Hippocampal formation (tissue), 2 donors: ENCODE measurements at places on chromosomes 12 and 14.
A peak's percentile ranks its signal among the peaks of the same experiment; 100 is the strongest.

DNA sequence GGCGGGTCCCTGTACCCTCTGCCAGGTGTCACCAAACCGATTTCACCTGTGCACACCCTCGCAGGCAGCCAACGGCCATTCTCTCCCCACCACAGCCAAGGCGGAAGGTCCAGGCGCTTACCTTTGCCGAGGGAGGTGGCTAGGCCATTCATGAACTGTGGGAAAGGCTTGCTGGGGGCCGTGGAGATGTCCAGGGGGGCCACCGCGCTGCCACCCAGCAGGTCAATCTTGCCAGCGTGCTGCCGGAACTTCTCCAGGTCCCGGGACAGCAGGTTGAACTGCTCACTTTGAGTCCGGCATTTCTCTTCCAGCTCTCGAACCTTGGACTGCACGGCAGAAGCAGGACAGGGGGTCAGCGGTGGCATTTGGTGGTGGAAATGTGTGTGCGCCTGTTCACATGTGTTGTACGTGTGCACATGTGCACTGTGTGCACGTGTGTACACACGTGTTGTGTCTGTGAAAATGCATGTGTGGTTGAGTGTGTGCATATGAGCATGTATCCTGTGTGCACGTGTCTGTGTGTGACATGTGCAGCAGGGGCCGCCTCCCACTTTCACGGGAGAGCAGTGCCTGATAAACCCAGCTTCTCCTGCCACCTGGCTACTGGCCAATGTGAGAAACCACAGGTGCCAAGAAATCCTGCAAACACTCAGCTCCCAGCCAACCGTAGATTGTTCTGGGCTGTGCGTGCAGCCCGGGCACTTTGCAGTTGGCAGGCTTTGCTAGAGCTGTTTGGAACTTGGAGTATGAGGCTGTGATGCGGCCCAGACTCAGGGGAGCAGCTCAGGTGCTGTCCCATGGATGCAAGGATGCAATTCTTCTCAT lies 118.9 kb downstream of the PIWIL1 start:
- DNase-seq, result no peak

DNA sequence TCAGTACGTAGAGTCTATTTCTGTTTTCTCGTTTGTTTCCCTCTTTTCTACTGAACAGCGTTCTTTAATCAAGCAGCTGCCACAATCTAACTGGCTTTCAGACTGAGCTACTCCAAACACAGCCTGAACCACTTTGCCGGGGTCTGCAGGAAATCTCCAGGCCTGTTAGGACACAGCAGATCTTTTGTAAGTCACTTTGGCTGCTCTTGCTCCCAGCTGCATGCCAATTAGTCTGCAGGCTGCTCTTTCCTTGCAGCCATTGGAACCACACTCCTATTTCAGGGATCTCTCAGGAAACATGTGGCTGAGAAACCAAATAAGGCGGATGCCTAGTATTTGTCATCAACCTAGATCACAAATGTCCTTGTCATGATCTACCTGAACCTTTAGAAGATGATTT lies 73.6 kb downstream of the TMTC1 start:
- peak; percentile 39 for DNase-seq

DNA sequence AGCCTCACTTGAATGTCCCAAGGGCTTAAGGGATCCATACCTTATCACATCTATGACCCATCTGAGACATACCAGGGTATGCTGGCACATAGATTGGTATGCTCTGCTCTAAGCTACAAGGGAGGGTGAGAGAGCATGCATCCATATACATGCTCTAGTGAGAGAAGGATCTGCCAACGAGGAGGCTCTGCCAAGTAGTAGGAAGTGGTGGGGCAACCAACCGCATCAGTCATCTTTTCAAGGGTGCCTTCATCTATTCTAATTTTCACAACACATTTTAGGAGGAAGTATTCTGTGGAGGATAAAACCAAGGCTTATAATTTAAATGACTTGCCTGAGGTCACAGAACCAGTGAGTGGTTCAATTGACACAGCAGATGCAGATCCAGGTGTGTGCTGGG lies 6.6 kb upstream of the PPM1A start:
- DNase-seq, result no peak

DNA sequence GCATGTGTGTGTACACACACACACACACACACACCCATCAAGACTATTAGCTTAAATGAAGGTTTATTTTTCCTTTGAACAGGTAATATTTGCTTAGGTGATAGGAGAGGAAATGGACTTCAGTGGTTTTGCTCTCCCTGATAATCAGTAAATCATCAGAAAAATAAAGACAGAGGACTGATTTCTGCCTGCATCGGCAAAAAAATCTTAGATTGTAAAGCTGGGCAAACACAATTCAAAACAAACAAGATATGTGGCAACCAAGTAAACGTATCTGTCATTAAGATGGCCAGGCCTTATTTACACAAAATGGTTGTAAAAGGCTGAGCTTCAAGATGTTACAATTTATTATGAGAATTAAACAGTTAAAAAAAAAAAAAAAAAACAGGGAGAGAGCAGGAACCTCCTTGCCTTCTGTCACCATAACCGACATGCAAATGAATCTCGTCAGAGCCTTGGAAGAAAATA lies 31.3 kb downstream of the PRKD1 start:
- DNase-seq, result no peak

GRCh38 chr14:34568803-34569202 lies 29.3 kb upstream of the EAPP start:
- DNase-seq, result no peak

DNA sequence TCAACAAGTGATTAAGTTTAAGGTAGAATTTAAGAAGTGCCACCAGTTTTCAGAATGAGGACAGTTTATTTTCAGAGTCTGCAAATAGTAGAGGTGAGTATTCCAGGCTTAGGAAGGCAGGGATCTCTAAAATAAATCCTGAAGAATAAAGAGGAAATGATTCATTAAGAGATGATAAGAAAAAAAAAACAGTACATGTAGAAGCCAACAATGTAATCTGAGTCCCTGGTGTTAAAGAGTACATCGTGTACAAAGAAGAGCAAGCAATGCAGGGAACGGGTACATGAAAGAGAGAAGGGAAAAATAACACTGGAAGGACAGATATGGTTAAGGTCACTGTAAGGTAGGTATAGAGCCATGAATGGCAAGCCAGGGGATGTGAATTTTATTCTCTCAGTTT lies 95.2 kb upstream of the FOXG1 start:
- DNase-seq, result no peak

GRCh38 chr14:50697659-50698290 lies 29.7 kb upstream of the SAV1 start:
- no peak for DNase-seq

- peak; percentile 33 for DNase-seq
Measured at GRCh38 chr12:52903285-52903854, 1.5 kb downstream of the KRT8 start.

GRCh38 chr14:69096246-69096645 lies 56.7 kb downstream of the DCAF5 start:
- no peak for DNase-seq

GRCh38 chr12:77584860-77585259 lies 245.8 kb upstream of the NAV3 start:
- no peak for DNase-seq

DNA sequence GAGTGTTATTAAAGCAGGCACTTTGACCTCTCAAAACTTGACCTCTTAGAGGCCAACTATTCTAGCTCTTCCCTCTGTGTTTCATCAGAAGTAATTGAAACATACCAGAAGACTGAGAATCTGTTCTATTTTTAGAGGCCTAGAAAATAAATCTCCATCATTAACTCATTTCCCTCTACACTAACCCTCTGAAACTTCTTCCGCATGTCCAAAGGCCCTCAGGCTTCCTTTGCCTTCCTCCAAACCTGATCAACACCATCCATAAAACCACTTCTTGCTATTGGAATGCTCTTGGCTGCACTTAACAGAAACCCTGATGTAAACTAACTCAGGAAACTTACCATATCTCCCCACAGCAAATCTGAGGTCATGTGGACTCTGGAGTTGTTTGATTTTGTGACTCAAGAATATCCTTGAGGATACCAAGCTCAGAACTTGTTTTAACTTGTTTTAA lies 196.4 kb downstream of the RPAP3 start:
- no peak for DNase-seq

DNA sequence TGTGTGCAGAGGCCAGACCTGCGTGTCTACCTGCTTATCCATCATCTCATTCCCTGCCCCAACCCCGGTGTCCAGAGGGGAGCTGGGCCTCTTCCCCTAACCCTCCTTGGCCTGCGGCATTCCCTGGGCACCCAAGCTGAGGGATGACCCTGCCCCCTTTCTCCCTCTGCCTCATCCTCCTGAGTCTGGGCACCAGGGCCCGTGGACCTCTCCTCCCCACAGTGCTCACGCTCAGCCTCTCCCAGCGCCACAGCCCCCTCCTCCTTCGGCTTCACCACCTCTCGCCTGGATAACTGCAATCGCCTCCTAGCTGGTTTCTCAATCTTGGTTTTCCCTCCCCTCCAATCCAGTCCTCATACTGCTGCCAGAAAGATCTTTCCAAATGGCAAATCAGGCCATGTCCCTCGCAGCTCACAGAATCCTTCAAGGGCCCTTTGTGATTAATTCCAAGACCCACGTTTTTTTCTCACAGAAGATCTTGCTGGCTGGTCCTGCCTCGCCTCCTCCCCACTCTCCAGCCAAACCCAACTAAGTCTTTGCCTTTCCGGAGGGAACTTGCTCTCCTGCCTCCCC lies 16.2 kb downstream of the IRF2BPL start:
- DNase-seq, result no peak

- no peak for DNase-seq
Measured at GRCh38 chr12:80877721-80878265, 59.9 kb downstream of the LIN7A start.

DNA sequence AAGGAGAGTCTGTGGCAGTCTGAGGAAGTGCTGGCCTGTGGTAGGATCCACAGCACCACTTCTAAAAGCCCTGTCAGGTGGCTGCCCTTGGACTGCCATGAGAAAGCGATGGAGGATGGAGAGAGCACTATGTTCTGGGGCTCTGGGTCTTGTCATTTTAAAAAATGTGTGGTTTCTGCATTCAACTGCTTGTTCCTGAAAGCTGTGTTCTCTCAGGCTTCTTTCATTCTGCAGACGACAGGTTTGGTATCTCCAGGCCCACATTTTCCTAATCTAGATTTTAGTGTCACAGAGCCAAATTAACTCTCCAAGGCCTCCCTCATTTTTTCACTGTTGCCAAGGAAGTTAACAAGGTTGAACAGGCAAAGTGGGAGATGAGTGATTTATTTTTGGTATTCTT lies 10.5 kb downstream of the OVCH1 start:
- no peak for DNase-seq

DNA sequence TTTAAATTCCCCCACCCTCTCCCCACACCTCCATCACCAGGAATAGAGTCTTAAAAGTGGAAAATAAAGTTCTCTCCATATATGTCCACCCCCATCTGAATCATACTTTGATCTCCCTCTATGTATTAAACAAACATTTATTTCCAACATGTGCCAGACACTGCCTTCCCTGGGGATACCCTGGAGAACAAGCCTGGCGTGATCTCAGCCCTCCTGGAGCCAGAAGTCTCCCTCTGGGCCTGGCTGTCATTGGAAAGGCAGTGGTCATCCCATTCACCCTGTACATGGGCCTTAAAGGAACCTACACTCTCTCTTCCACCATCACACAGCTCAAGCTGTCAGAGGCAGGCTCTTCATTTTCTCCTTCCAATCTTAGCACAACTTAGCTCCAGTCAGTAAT lies 143.6 kb downstream of the EMP1 start:
- no peak for DNase-seq

DNA sequence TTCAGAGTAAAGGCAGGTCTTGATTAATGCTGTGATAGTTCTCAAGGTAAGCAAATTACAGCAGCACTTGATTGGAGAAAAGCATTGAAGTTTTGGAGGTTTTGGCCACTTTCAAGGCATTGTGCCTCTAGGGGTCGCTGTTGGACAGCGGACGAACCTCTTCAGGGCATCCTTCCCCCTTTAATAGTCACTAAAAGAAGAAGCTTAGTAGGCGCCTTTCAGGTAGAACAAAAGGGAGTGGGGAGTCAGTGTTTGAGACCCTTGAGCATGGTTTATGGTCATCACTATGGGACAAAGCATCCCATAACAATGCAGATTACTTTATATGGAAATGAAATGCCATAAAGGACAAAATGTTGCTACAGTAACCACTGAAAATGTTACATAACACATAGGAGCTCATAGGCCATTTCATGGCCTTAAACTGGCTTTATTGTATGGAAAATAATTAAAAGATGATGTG lies 199.5 kb upstream of the DCN start:
- peak; percentile 82 for DNase-seq

DNA sequence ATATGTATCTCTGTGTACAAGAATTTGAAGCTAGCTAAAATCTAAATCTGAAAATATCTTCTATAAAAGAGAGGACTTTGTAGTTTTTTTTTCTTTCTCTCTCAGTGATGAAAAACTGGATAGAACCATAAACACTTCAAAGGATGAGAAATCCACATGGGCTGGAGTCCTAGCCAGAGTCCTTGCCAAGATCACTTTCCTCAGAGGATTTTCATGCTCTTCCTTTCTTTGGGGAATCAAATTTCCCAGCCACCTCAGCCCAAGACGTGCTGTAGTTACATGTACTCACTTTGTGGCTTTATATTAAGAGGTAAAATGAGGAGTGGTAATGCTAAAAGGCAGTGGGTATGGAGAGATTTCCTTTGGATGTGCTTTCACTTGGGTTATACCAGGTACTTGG lies 110.3 kb downstream of the SLC38A1 start:
- DNase-seq, result no peak
